ENCODE measurements at places on chromosomes 2 and 18.

GRCh38 chr2:151575338-151575737 lies 158.9 kb downstream of the NEB start:
- no peak for DNase-seq

GRCh38 chr18:76791106-76791505 lies 31.3 kb upstream of the ZNF236 start:
- DNase-seq: no peak

DNA sequence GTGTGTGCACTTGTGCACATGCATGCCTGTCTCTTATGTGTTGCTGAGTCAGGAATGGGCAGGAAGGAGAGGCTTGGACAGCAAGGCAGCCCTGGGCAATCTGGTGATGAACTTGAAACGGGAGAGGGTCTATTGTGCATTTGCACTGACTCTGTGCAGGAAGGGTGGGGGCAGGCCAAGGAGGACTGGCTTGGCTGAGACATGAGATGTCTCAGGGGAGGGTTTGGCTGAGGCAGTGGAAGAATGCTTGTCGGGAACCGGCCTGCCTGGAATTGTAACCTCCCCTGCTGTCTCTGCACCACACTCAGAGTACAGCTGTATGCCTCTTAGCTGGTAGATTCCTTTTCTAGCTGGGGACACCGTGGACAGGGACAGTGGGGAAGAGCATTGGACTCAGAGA lies 176.1 kb upstream of the TNP1 start:
- no peak for DNase-seq

- no peak for DNase-seq
These were observed 255.8 kb downstream of the FBXO15 start for GRCh38 chr18:73891572-73892421.

- DNase-seq: no peak
These were observed 558.8 kb upstream of the CDH2 start for GRCh38 chr18:28735731-28736130.

- DNase-seq: peak; percentile 39
These were observed 288.6 kb downstream of the SETBP1 start for GRCh38 chr18:44969214-44969795.

GRCh38 chr2:150431561-150432311 lies 55.7 kb downstream of the RND3 start:
- DNase-seq: no peak

GRCh38 chr2:196449083-196449482 lies 190.4 kb upstream of the CCDC150 start:
- DNase-seq: no peak

DNA sequence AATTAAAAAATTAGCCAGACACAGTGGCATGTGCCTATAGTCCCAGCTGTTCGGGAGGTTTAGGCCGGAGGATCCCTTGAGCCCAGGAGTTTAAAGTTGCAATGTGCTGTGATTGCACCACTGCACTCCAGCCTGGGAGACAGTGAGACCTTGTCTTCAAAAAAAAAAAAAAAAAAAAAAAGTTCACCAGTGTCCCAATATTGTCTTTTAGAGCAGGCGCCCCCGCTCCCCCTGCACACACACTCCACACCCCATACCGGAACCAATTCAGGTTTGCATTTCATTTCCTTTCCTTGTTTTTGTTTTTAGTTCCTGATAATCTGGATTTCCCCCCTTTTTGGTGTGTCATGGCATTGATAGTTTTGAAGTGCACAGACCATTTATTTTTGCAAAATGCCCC lies 10.4 kb downstream of the TMEM87B start:
- DNase-seq: no peak

GRCh38 chr2:171965661-171966060 lies 34.1 kb upstream of the METAP1D start:
- DNase-seq: no peak

DNA sequence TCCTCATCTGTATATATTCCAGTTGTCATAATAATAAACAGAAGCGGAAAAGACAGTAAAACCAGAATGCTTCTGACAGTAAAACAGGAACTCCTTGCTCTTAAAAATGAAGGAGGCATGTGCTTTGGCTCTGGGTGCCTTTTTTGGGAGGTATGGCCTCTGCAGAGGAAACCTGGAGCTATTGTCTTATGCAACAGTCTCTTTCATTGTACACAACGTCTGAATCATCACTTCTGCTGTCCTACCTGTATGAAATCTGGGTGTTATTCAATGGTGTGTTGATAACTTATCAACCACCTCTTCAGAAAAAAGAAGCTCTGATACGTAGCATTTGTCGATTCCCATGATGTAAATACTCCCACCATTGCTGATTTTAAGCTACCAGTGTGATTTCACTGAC lies 64.8 kb downstream of the CDCA7 start:
- no peak for DNase-seq

DNA sequence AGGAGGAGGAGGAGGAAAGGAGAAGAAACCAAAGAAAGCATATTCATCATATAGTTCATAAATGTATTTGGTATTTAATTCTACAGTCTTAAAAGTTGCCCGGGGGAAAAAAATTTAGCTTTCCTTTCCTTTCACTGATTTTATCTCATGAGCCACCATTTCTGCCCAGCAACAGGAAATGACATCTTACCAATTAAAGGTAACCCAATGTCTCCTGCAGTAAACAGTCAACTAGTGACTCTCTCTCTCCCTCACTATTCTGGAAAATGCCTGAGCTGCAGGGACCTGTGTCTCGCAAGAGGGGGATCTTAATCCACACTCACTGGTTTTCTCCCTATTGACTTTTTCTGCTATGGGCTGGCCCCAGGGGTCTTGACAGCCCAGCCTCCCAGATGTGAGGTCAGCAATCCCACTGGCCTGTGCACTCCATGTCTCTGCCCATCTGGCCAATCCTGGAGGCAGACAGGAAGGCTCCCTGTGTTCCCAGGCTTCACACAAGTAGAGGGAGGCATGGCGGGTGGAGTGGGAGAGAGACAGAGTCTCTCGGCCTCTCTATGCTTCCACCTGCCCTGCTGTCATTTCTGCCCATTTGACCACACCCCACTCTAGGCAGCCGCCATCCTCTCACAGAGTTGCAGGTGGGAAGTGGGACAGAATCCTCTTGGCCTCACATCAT lies 85.4 kb upstream of the CABLES1 start:
- DNase-seq: no peak

- no peak for DNase-seq
These were observed 78.9 kb downstream of the UXS1 start for GRCh38 chr2:106115250-106115649.

- no peak for DNase-seq
These were observed 6.7 kb downstream of the ASB3 start for GRCh38 chr2:53780056-53780455.

DNA sequence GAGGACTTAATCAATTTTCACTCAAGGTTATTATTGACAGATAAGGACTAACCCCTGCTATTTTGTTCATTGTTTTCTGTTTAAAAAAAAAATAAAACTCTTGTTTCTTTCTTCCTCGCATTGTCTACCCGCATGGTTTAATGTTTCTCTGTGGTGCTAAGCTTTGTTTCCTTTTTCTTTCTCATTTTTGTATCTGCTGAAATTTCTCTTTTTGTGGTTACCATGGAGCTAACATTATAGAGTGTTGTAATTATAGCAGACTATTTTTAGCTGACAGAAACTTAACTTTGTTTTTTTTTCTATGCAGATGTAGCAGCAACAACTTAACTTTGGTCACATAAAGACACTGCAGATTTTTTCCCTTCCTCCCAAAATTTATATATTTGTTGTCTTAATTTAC lies 43.1 kb upstream of the CHN1 start:
- no peak for DNase-seq

DNA sequence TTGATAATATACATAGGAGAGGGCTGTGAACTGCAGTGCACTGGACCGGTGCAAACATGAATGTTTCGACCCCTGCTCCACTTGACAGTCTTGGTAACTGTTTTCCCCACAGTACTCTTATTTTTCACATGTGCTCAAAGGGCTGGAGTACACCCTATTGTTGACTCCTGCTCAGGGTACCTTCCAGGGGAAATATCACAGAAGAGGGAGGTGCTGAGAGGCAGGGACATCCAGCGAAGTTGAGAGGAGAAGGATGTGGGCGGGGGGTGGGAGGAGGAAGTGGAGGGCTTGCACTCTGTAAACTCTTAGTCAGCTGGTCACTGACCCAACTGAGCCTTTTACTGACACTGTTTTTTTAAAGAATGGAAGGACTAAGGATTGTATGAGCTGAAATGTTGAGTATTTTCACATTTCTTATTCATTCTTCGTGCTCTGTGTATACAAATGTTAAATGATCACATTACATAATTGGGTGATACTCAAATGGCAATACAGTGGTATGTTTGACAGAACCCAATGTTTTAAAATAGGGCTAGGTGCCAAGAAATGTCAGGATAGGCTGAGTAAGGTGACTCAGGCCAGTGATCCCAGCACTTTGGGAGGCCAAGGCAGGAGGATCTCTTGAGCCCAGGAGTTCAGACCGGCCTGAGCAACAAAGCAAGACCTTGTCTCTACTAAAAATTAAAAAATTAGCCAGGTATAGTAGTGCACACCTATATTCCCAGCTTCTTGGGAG lies 10.0 kb downstream of the INPP4A start:
- no peak for DNase-seq

GRCh38 chr2:62152000-62152399 lies 43.9 kb upstream of the B3GNT2 start:
- DNase-seq: no peak

DNA sequence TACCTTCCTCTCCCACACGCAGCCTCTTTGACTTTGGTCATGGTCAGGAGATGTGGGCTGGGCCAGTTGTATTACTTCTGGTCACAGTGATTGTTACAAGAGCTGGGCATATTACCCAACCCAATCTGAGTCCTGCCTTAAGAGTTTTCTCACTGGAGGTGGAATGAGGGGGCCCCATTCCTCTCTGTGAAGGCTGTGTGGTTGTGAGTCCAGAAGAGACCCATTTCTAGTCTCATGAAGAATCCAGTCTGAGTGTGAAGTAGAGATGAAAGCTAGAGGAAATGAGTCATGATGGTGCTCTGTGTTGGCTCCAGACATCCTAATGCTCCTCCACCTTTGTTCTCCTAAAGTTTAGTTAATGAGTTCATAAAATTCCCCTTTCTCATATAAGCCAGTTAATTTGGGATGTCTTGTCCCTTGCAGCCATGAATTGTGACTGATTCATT lies 50.8 kb upstream of the RASGRP3 start:
- no peak for DNase-seq

GRCh38 chr2:107036293-107036692 lies 150.3 kb upstream of the ST6GAL2 start:
- DNase-seq: no peak

DNA sequence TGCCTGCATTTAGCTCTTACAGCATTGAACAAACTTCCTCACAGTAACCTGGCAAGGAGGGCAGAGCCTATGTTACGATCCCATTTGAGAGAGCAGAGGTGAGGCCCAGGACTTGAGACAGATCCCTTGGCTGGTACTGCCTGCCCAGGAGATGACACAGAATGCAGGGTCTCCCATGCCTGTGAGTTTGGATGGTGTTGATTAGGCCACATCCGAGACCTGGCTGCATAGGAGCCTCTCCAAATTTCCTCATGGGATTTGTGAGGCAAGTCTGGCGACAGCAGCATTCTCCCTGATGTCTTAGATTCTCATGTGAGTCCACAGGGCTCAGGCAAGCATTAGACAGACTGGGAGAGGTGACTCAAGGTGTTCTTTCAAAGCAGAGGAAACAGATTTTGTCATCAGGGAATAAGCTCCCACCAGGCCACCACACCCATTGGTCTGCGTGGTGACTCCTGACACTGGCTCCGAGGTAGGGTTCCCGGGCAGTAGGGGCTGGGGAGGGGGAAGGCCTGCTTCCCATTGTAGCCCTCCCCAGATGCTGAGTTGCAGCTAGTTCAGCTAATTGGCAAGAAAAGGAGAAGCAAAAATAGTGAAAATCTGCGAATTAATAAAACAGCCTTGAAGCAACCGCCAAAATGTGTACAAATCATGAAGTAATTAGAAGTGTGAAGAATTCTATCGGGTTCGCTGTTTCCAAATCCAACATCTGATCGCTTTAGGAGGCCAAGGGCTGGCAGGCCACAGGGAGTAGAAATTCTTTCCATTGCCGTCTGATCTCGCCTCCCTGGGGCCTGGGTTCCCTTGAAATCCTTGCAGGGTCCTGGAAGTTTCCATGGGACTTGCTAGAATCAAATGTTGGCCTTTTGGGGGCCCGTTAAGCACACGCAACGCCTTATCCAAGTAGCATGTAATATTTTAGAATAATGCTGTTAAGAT lies 68.0 kb downstream of the MAPK4 start:
- DNase-seq: no peak

- no peak for DNase-seq
These were observed 262.7 kb downstream of the FHOD3 start for GRCh38 chr18:36560187-36560586.

DNA sequence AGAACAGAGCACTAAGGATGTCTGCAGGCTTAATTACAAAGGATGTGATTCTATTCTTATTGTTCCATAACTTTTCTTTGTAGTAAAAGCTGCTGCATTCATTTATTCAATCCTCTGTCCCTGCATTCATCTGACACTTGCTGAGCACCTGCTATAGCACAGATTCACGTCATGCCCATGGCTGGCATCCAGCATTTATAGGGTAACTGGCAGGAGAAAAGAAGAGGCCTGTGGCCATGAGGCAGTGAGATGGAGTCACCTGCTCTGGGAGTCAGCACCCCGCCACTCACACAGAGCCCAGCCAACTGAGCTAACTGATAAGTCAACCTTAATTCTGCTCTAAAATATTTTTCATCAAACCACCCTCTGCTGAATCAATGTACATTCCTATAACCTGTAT lies 18.3 kb upstream of the CDC42EP3 start:
- DNase-seq: no peak

- no peak for DNase-seq
These were observed 306.5 kb downstream of the STK39 start for GRCh38 chr2:167940734-167941507.

- DNase-seq: no peak
These were observed 3.0 kb upstream of the FOSL2 start for GRCh38 chr2:28389399-28390240.

GRCh38 chr18:57784034-57784800 lies 18.9 kb downstream of the ATP8B1 start:
- no peak for DNase-seq

- DNase-seq: no peak
These were observed 361.1 kb downstream of the CPS1 start for GRCh38 chr2:210917465-210917864.

DNA sequence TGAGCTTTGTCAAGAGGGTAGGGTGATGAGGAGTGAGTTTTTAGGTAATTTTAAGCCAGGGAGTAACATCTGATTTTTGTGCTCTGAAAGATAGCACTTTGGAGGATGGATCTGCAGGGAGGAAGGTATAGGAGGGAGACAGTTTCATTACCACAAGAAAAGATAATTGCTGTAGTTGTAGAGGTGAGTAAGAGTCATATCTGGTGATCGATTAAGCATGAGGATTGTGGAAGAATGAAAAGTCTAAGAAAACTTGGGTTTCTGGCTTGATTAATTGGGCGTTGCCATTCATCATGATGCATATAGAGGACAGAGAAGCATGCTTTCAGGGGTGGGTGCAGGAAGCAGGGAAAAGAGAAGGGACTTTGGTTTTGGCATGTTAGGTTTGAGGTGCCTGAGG lies 18.5 kb downstream of the KCMF1 start:
- no peak for DNase-seq

All from eye (tissue), 1 donor.